HS-27A (cell line): ENCODE measurements at places on chromosomes 12 and 14.

DNA sequence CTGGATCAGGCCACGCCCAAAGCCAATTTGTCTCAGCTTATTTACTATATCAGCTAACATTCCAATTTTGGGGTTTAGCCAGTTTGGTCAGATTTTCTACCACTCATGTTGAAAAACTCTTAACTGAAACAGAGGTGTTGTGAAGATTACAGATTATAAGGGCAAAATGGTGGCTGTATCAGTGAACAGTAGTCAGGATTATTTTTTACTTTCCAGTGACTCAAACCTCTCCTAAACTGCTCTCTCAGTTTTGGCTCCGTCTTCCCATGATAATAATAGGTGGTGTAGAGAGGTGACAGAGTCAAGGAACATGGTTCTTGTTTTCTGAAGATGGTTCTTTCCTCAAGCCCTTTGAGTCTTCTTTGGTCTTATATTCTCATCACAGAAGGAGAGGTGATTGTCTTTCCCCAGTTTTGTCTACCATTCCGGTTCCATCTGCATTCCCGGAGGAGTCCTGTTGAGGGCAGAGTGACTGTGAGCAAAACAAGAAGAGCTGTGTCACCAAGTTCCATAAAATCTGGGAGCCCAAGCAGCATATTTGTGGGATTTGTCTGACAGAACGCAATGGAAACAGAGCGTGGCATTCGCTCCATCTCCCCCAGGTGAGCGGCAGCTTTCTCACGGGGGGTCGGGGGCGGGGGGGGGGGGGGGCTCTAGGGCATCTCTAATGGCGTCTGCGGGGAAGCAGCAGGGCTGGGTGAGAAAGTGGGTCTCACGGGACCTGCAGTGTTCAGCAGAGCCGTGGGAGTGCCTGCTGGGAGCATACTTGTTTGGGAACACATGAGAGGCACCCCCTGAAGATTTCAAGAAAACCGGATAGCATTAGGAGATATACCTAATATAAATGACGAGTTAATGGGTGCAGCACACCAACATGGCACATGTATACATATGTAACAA is 59.1 kb downstream of the TBC1D30 start:
- no peak for DNase-seq

- DNase-seq = no peak
These were observed 691.4 kb upstream of the TBX3 start for GRCh38 chr12:115375186-115375991.

DNA sequence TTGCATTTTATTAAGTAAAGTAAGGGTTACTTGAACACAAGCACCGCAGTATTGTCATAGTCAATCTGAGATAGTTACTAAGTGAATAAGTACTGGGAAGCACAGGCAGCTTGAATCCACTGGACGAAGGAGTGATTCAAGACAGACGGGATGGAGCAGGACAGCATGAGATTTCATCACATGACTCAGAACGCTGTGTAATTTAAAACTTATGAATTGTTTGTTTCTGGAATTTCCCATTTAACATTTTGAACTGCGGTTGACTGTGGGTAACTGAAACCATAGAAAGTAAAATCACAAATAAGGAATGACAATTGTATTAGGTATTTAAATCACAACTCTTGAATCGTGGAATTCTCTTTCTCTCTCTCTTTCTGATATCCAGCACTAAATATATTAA is 1630.4 kb upstream of the SEL1L start:
- DNase-seq = peak; percentile 59

DNA sequence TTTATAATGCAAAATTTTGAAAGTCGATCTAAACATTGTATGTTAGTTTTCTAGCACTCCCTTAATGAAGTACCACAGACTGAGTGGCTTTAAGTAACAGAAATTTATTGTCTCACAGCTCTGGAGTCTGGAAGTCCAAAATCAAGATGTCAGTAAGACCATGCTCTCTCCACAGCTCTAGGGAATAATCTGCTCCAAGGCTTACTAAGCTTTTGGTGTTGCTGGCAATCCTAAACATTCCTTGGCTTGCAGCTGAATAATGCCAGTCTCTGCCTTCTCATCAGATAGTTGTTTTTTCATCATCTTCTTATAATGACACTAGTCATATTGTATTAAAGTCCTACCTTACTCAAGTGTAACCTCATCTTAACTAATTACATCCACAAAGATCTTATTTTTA is 102.2 kb downstream of the RASSF9 start:
- no peak for DNase-seq

- DNase-seq = peak; percentile 69
These were observed 47.9 kb downstream of the RPH3A start for GRCh38 chr12:112839386-112839972.

- DNase-seq = peak; percentile 69
These were observed 272 bp downstream of the HECTD1 start for GRCh38 chr14:31207287-31207754.

DNA sequence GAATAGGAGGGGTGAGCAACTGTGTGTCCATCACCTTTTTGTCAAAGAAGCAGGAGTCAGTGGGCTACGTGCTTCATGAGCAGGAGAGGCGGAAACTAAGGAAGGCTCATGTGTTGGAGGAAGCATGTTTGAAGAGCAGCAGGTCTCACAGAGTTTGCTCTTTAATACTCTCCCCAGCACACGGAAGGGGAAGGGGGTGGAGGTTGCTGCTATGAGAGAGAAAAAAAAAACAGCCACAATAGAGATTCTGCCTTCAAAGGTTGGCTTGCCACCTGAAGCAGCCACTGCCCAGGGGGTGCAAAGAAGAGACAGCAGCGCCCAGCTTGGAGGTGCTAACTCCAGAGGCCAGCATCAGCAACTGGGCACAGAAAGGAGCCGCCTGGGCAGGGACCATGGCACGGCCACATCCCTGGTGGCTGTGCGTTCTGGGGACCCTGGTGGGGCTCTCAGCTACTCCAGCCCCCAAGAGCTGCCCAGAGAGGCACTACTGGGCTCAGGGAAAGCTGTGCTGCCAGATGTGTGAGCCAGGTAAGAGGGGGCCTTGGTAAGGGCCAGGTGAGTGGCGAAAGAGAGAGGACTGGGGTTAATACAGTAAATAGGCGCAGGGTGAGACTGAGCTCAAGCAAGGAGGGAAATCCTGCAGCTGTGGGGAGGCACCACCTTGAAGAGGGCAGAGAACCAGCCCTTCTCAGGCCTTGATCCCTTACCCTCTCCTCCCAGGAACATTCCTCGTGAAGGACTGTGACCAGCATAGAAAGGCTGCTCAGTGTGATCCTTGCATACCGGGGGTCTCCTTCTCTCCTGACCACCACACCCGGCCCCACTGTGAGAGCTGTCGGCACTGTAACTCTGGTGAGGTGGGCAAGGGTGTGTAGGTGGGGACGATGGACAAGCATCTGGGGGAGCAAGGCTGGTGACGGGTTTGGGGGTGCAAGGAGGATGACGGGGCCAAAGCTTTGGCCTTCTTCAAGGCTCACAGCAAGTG is at the start of gene CD27:
CD27 (plus strand) TSS at position 252 of the 985 bp plus-strand sequence; CDS start at position 393, 141 bp downstream.
- no peak for DNase-seq

DNA sequence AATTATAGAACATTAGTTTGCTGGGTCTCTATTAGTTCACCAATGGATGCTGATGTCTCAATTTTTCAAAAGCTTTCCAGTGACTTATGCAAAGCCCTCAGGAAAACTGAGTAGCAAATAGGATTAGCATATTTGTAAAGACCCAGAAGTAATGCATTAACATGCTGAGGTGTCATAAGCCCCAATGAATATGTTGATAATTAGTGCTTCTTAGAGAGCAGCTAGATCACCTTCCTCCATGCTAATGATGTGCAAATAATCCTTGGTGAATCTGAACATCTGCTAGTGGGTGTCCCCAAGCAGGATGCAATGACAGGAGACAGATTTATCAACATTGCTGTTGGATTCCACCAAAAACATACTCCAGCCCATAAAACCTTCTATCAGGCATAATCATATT is 19.0 kb downstream of the IFNG start:
- DNase-seq = no peak

DNA sequence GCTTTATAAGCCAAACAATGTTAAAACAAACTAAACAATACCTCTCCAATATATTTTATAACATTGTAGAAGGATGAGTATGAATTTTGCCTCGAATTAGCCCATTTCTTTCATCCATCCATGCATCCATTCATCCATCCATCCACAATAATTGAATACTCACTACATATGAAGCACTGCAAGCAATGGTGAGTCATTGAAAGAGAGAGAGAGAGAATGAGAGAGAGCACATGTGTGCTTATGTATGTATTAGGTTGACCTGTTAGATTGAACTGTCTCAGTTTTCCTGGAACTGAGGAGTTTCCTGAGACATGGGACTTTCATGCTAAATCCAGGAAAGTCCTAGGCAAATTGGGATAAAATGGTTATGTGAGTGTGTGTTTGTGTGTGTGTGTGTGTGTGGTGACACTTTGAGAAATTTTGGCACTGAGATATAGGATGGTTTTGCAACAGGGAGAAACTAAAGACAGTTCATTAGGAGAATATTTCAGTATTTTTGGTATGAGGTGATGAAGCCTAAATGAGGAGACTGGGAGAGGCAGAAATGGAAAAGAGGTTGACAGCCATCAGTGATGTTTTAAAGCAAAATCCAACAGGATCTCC is 98.4 kb downstream of the C12orf75 start:
- no peak for DNase-seq

DNA sequence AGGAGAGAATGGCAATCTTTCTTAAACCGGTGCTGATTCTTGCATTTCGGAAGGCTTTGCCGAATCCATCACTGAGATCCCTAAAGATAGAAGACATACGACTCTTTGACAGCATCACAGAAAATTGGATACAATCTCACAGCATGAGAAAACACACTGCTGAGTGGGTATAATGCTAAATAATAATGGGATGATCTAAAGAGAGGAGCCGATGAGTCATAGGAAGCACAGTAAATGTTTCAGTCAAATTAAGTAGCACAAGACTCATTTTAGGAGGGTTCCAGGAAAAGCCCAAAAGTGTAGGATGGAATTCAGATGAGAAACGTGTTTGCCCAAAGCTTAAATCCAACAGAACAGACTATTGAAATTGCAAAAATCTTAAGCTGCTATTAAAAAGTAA is 81.7 kb downstream of the CPNE8 start:
- no peak for DNase-seq

DNA sequence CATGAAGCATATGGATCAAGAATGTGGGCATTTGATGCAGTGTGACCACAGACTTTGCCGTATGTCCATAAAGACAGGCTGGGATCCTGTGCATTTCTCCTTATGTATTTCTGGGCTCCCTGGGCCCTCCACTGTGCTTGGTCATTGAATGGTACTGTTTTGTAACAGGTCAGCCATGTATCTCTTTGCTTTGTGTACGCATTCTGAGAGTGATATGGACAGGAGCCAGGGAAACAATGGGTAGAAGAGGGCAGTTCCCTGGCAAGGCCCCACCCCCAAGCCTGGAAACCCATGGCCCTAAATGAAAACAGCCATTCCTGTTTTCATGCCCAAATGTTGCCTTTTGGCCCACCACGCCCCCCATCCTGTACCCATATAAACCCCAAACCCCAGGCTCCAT is 15.2 kb upstream of the FBXO34 start:
- no peak for DNase-seq
